ENCODE measurements at places on chromosomes 11 and 22. TPM values are rescaled to one million over a fixed set of nuclear protein-coding genes. Genes with fewer than 3 reads are reported as not detected.
A peak's percentile ranks its signal among the peaks of the same experiment; 100 is the strongest.

- DNase-seq: no peak
These were observed 4.6 kb upstream of the GALR3 start for GRCh38 chr22:37818409-37819104.

DNA sequence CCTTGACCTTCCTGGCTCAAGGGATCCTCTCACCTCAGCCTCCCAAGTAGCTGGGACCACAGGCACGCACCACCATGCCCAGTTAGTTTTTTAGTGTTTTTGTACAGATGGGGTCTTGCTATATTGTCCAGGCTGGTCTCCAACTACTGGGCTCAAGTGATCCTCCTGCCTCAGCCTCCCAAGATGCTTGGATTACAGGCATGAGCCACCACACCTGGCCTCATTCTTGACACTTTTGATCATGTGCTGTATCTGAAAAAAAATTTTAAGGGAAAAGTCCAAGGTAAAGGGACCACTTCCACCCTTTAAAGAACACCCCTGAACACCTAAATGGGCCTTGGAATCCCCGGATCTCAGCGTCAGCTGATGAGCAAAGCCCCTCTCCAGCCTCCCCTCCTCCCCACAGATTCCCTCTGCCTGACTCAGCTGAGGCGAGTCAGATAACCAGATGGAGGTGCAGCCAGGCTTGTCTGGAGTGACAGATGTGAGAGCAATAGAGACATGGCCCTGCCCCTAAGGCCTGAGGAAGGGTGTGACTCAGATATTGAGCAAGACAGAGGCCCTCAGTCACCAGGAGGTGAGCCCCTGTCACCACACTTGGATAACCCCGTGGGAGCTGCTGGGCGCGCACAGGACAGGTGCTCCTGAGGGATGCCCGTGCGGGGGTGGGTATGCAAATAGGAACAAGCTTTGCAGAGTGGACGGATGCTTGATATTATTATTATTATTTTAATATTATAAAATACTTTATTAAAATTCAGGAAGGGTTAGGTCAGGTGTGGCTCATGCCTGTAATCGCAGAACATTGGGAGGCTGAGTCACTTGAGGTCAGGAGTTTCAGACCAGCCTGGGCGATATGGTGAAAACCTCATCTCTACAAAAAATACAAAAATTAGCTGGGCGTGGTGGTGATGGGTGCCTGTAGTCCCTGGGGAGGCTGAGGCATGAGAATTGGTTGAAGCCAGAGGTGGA lies 5.0 kb upstream of the CCDC88B start:
- DNase-seq: peak; percentile 74

DNA sequence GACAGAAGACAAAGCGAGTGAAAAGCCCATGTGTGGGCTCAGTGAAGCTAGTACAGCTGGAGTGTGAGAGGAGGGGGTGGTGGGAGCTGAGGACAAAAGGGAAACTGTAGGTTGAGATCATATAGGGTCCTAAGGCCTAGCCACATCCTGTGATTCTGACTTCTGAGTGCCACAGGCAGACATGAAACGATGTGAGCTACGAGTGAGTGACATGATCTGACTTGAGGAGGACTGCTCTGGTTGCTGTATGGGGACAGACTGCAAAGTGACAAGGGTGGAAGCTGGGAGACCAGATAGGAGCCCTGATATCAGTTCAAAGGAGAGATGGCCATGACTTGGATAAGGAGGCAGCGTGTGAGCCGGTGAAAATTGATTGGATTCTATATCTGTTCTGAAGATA lies 85.4 kb downstream of the MICAL2 start:
- no peak for DNase-seq

GRCh38 chr11:11842421-11843008 lies 743 bp downstream of the USP47 start:
- peak; percentile 41 for DNase-seq

- no peak for DNase-seq
These were observed 9.7 kb upstream of the GRK2 start for GRCh38 chr11:67256477-67257135.

DNA sequence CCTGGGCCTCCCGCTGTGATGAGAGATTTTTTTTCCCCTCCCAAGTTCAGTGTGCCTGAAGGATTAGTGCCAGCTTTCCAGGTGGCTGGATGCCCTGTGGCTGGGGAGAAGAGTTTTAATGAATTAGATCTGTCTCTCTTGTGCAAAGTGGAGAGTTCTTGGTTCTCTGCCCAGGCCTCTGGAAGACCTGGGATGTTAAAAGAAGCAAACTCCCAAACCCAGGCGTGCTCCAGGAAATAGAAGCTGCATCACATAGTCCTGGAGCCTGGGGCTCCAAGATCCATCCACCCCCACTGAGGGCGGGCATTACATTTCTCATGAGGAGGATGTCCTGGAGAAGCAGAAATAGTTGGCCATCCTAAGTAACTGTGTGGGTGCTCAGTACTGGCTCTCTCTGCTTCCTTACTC lies 30.6 kb downstream of the SDHAF2 start:
- no peak for DNase-seq

- no peak for DNase-seq
These were observed 12.8 kb upstream of the CLPB start for GRCh38 chr11:72446929-72447769.

- DNase-seq: no peak
These were observed 9.3 kb downstream of the ARHGEF17 start for GRCh38 chr11:73317373-73317772.

DNA sequence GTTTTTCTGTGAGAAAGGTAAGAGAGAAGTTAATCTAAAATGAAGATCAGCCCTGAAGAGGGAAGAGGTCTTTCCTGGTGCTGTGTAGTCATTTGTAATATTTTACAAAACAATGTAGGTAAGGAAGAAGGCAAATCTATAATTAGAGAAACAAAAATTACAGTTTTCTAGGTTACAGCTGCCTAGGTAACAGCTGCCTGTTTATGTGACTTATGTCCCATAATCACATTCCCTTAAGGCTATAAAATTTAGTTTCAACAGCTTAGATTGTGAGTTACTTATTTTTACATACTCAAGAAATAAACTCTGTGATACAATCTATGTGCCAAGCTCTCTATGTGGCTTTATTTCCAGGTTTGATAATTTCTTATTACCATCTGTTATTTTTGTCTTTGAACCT lies 19.8 kb downstream of the LUZP2 start:
- DNase-seq: no peak

DNA sequence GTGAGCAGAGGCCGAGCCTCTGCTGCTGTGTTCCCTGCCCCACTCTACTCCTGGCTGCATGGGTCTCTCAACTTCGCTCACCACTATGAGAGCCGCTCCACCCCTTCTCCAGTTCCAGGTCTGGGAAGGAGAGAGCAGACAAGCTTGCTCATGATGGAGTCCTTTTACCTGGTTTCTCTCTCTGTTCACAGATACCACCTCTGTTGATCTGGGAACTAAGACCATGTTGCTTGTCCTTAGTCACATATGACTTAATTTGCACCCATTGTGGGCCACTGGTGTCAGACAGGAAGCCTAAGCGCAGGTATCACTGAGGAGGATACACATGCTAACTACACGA lies 26.8 kb downstream of the MCM5 start:
- no peak for DNase-seq

GRCh38 chr11:79018371-79018849 lies 422.4 kb downstream of the TENM4 start:
- DNase-seq: peak; percentile 67

- DNase-seq: no peak
These were observed 15.6 kb downstream of the ARAP1 start for GRCh38 chr11:72736452-72737069.

DNA sequence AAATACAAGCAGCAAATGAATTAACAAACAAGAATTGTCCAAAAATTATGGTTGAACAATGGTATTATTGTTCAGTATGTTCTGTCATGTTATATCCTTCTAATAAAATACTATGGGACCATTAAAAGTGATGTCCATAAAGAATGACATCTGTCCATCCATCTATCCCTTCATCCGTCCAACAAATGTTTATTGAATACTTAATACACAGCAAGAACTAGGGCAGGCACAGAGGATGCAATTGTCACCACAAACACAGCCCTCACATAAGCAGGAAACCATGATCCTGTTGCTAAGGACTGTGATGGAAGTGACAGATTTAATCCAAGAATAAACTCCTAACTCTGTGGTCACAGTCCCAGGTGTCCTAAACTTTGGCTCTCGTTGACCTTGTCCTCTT lies 20.7 kb upstream of the B3GAT1 start:
- no peak for DNase-seq

DNA sequence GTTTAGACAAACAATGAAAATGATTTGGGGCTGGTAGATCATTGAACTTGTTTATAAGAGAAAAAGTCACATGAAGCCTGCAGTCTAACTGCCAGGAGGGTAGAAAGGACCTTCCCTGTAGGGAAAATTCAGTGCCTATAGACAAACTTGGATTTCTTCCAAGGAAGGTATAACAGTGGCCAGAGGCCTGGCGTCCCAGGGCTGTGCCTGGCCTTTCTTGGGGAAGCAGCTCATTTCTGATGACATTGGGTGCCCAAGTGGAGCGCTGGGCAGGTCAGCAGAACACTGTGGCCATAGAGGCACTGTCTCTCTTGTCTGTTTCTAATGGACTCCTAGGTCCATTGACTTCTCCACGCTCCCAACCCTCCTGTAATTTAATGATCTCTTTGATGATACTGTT lies 6.6 kb upstream of the FXYD6 start:
- DNase-seq: no peak

GRCh38 chr22:18077087-18077638 lies 627 bp upstream of the PEX26 start:
- no peak for DNase-seq

DNA sequence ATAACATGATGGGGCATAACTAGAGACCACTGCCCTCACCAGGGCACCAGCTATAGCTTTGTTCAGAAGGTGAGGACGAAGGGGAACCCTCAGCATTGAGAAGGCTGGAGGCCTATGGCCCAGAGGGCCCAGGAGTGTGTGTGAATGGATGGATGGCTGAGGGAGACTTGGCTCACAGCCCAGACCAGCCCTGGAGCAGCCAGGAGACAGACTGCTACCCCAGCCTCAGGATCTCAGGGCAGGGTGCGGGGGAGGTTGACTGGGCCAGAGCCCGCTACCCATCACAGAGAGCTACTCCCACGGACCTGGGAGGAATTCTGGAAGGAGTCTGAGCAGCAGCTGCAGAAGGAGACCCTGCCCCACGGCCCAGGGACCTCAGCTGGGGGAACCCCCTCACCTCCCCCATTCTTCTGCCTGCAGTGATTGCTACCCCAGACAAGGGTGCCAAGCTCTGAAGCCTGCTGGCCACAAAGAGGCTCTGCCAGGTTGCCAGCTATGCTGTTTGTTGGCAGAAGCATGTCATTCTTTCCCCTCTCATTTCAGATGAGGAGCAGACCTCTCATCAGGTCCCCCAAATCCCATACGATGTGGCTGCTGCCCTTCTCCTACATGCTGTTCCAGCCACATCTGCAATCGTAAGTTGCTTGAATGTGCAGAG lies 5.4 kb upstream of the CSDC2 start:
- DNase-seq: no peak

DNA sequence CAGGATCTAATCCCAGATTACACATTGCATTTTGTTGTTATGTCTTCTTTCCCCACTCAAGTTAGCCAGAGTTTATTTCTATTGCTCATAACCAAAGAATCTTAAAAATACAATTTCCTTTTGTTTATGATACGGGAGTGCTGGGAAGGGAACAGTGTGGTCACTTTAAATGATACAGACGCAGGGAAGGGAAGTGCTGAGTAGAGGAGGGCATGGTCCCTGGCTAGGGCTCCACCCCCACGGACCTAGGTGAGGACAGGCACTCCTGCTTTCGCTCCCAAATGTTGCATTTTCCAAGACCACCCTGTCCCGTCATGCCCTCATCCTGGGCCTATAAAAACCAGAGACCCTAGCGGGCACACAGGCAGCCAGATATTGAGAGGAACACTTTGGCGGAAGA lies 30.6 kb upstream of the NARS2 start:
- peak; percentile 34 for DNase-seq

DNA sequence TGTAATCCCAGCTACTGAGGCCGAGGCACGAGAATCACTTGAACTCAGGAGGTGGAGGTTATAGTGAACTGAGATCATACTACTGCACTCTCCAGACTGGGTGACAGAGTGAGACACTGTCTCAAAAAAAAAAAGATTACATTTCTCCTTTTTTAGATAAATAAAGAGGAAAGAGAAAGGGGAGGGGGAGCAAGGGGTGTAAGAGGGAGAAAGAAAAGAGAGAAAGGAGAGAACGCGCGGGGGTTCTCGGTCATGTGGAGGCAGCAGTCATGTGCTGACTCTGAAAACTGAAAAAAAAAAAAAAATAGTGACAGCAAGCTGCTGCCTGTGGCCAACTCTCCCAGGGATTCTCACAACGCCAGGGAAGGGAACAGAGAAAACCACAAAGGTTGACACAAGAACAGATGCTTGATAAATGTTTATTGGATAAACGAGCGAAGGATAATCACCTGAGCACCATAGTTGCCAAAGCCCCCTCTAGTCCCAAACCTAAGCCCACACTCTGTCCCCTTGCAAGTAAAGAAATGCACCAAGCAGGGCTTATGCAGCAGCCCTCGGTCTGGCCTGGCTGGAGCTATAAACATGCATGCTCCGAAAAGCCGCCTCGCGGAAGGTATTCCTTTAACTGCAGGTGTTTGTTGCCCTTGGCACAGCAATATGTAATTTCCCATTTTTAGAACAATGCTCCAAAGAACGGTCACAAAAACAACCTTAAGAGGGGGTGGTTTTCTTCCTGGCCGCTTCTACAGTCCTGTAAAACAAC lies 14.5 kb downstream of the SCGB1A1 start:
- no peak for DNase-seq

DNA sequence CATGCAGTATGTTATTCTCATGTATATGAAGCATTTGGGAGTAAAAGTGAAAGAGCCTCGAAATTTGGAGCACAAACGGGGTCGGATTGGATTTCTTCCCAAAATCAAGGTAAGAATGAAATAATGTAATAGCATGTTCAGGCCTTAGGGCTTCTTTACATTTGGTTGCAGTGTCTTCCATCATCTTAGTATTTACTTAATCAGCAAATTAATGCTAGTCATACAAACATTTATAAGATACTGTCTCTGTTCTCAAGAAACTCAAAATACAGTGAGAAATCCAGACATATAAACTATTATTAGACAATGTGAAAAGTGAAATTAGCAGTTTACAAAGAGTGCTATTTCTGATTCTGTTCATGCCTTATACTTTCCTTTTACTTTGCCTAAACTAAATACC lies 63.3 kb upstream of the GRIK4 start:
- no peak for DNase-seq

The OR8G5 gene
- polyA plus RNA-seq: not detected

The FTH1 gene
- polyA plus RNA-seq: 1,472 TPM

The OR2AG2 gene
- 0.28 TPM for polyA plus RNA-seq

The DAGLA gene
- 2.5 TPM for polyA plus RNA-seq

The MIAT gene
- 1.2 TPM for polyA plus RNA-seq

Measured in BJ (cell line).